ENCODE measurements at places on chromosomes 1 and 21.

GRCh38 chr1:89844860-89845259 lies 24.0 kb downstream of the LRRC8D start:
- H3K4me1 ChIP-seq: peaks cover 11% of the 10 kb centered on the region
- H3K27ac ChIP-seq: no peak overlapping the region
- no peaks in the 10 kb centered on the region for H3K27me3 ChIP-seq
- no peaks in the 10 kb centered on the region for H3K36me3 ChIP-seq
- no peak for DNase-seq

DNA sequence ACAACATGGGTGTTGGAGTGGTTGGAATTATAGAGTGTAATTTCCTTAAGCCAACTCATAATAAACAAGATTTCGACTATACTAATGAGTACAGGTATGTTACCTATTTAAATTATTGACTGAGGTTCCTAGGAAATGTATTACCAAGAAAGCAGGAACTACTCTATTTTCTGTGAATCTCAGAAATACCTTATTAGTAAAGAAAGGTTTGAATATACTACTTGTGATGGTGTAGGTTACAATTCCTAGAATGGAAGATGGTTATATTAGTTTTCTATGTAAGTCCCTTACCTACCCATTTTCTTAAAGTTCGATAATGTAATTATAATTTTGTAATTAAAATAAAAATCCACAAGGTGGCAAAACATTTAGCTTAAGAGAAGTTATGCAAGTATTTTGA lies 29.3 kb downstream of the MORC3 start:
- no peak overlapping the region for H3K4me3 ChIP-seq
- DNase-seq: no peak
- no peak overlapping the region for H3K27ac ChIP-seq
- H3K4me1 ChIP-seq: no peaks in the 10 kb centered on the region
- H3K36me3 ChIP-seq: peaks cover 40% of the 10 kb centered on the region
- no peaks in the 10 kb centered on the region for H3K27me3 ChIP-seq

DNA sequence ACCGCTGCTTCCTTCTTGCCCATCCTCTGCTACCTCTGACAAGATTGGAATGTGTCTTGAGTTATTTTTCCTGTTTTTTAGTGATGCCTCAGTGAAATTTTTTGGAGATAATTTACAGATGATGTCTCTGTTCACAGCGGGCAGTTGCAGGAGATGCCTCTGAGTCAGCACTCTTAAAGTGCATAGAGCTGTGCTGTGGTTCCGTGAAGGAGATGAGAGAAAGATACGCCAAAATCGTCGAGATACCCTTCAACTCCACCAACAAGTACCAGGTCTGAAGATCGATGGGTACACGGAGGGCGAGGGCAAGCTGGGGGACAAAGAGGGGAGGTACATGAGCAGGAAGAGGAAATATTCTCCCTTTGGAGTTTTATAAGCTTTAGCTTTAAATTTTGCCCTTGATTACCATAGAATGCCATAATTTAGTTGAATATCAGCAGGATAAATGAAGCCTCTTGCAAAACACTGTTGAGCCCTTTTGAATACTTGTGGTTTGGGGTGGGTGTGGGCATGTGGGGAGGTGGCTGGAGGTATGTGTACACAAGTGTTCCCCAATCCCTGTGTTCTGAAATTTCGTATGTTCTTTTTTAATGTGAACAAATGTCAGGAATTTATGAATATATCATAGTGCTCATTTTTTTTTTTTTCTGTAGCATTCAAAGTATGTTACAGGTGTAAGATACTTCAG lies 19.8 kb downstream of the ATP1A1 start:
- H3K4me3 ChIP-seq: no peak overlapping the region
- H3K27ac ChIP-seq: no peak overlapping the region
- peaks cover 85% of the 10 kb centered on the region for H3K36me3 ChIP-seq
- H3K27me3 ChIP-seq: no peaks in the 10 kb centered on the region
- H3K4me1 ChIP-seq: no peaks in the 10 kb centered on the region

GRCh38 chr1:205798577-205798976 lies 14.4 kb downstream of the SLC41A1 start:
- H3K27me3 ChIP-seq: no peaks in the 10 kb centered on the region
- peaks cover 13% of the 10 kb centered on the region for H3K36me3 ChIP-seq
- no peak overlapping the region for H3K4me3 ChIP-seq

DNA sequence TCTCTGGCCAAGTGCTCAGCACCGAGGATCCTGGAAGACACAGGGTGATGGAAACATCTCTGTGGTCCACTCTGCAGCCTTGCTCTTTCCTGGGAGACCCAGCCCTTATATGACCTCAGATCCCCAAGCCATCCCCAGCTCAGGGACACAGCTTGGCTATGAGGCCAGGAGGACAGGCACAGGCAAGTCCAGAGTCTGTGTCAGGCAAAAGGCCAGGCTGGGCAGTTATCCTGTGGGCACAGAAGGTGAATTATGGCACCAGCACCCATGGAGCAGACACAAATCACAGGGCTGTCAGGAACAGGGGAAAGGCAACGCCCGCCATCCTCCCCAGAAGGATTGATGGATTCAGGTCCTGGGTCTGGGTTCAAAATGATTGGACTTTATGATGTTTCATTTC lies 52.1 kb upstream of the SCMH1 start:
- H3K4me3 ChIP-seq: no peak overlapping the region
- no peaks in the 10 kb centered on the region for H3K36me3 ChIP-seq
- H3K27ac ChIP-seq: no peak overlapping the region

GRCh38 chr21:25862112-25862511 lies 127.3 kb downstream of the GABPA start:
- H3K27ac ChIP-seq: no peak overlapping the region
- H3K4me1 ChIP-seq: no peaks in the 10 kb centered on the region
- H3K27me3 ChIP-seq: 0 out of 2 replicates have a peak, but pooled peaks cover 5% of the 10 kb centered on the region
- DNase-seq: no peak
- no peaks in the 10 kb centered on the region for H3K36me3 ChIP-seq

- H3K27me3 ChIP-seq: no peaks in the 10 kb centered on the region
- H3K36me3 ChIP-seq: no peaks in the 10 kb centered on the region
- H3K27ac ChIP-seq: no peak overlapping the region
Measured at GRCh38 chr1:70462611-70463010, 51.5 kb downstream of the CTH start.

- H3K27me3 ChIP-seq: 0 out of 2 replicates have a peak, but pooled peaks cover 3% of the 10 kb centered on the region
- H3K36me3 ChIP-seq: no peaks in the 10 kb centered on the region
- H3K27ac ChIP-seq: no peak overlapping the region
- no peaks in the 10 kb centered on the region for H3K4me1 ChIP-seq
- no peak overlapping the region for H3K4me3 ChIP-seq
Measured at GRCh38 chr1:220521778-220522177, 6.2 kb upstream of the MARK1 start.

DNA sequence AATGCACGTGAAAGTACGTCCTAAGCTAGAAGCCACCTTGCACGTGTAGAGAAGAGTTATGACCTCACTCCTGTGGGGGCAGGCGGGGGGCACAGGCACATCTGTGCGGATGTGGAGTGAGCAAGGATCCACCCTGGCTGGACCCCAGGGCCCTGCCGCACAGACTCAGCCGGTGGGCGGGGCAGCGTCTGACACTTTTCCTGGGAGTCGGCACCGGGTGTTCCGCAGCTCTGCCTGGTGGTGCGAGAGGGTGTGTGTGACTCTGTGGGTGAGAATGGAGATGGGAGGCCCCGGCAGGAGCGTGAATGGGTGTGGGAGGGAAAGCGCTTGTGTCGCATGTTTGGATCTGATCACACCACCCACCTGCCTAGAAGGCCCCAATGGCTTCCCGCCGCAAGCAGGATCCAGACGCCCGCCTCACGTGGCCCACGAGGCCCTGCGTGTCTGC lies 29.5 kb downstream of the RAP1GAP start:
- DNase-seq: no peak
- no peaks in the 10 kb centered on the region for H3K36me3 ChIP-seq
- H3K4me1 ChIP-seq: peaks cover 47% of the 10 kb centered on the region
- peak overlapping the region; percentile 69 for H3K27ac ChIP-seq

DNA sequence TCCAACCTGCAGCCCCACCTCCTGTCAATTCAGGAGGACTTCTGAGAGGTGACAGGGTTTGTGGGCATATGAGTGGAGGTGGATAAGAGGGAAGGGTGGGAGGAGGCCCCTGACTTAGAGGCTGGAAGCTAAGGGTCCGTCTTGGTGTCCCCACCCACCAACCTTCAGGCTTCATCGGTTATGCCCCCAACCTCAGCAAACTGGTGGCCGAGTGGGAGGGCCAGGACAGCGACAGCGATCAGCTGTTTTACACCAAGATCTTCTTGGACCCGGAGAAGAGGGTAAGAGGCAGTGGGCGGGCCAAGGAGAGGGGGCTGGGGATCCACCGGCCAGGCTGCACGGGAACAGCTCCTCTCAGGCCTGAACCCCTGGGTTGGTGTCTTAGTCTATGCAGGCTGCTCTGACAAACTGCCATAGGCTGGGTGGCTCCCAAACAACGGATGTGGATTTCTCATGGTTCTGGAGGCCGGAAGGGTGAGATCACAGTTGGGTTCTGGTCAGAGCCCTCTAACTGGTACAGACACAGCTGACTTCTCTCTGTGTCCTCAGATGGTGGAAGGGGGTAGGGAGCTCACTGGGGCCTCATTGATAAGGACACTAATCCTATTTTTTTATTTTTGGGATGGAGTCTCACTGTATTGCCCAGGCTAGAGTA lies 18.1 kb downstream of the PLOD1 start:
- H3K4me1 ChIP-seq: no peaks in the 10 kb centered on the region
- no peak overlapping the region for H3K4me3 ChIP-seq
- peaks cover 50% of the 10 kb centered on the region for H3K36me3 ChIP-seq
- no peak overlapping the region for H3K27ac ChIP-seq

DNA sequence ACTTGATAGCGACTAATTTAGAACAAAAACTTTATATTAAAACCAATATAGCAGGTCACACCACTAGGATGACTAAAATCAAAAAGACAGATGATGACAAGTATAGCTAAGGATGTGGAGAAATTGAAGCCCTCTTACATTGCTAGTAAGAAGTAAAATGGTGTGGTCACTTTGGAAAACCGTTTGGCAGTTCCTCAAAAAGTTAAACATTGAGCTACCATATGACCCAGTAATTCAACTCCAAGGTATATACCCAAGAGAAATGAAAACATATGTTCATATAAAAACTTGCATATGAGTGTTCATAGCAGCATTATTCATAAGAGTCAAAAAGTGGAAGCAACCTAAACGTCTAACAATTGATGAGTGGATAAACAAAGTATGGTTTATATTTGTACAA lies 13.0 kb upstream of the SERINC2 start:
- no peak overlapping the region for H3K4me3 ChIP-seq
- H3K4me1 ChIP-seq: 0 out of 2 replicates have a peak, but pooled peaks cover 2% of the 10 kb centered on the region
- DNase-seq: no peak
- H3K36me3 ChIP-seq: no peaks in the 10 kb centered on the region
- H3K27me3 ChIP-seq: no peaks in the 10 kb centered on the region
